ENCODE measurements at places on chromosomes 6 and 20.

DNA sequence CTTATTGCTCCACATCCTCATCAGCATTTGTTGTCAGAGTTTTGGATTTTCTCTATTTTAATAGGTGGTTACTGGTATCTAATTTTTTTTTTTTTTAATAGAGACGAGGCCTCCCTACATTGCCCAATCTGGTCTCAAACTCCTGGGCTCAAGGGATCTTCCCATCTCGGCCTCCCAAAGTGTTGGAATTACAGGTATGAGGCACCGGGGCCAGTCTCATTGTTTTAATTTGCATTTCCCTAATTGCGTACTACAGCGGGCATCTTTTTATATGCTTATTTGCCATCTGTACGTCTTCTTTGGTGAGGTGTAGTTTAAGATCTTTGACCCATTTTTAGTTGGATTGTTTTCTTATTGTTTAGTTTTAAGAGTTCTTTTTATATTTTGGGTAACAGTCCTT is 210.4 kb upstream of the SULF2 start:
- no peak for DNase-seq

- DNase-seq, result peak; percentile 14
Measured at GRCh38 chr6:30612687-30613248, 4.3 kb downstream of the PPP1R10 start.

GRCh38 chr6:21321076-21321475 is 272.5 kb upstream of the SOX4 start:
- no peak for DNase-seq

DNA sequence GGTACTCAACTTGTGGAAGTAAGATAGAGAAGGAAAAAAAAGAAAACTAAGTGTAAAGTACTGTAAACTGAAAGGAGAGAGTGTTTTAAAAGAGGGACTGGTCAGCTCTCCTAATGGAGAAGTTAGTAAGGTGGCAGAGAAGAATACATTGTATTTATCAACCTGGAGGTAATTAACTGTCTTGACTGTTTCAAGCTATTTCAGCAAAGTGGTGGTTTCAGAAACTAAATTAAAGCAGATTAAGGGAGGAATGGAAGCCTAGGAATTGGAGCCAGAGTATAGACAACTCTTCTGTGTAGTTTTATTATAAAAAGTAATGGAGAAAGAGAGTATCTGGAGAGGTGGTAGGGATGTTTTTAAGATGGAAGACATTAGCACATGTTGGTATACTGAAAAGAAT is 2.7 kb upstream of the PHF10 start:
- no peak for DNase-seq

DNA sequence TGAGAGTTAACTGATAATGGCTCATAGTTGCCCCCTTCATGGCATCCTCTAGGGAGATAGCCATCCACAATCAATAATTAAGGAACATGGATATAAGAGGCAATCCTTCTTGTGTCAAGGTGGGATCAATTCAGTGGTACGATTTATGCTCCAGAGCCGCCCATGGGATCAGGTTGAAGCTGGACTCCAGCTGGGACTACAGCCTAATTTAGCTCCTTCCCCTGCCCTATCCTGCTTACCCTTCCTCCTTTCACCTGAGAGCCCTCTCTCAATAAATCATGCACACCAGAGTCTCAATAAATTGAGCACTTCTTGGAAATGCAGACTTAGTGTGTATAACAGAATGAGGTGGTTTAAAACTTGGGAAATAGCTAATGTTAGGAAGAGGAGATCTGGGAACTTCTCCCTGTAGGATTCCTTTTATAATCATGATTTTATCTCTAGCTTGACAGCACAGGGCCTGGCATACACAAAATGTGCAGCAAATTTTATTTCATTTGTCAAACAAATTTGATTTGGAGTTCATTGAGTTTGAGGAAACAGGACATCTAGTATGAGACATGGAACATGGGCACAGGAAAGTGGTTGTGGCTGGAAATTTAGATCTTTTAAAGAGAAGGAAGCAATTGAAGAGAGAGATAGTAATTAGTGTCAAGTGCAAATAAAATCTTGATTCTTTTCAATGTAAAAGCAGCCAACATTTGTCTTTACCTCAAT is 28.6 kb upstream of the OGFRL1 start:
- no peak for DNase-seq

GRCh38 chr20:23361119-23361475 is 885 bp upstream of the GZF1 start:
- DNase-seq, result no peak

DNA sequence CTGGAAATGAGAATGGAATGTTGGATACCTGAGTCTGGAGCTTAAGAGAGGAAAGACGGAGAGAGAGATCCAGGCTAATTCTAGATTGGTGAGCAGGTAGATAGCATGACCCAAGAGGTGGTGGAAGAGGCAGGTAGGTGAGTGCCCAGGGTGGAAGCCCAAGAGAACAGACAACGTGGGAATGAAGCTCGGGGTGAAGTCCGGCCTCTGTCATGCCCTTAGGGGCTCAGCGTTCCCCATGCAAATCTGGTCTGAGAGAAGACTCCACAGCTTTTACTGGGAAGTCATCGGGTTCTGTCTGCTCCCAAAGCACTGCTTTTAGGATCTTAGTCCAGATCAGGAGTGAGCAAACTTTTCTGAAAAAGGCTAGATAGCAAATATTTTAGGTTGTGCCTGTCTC is 3.6 kb downstream of the NELFCD start:
- no peak for DNase-seq

DNA sequence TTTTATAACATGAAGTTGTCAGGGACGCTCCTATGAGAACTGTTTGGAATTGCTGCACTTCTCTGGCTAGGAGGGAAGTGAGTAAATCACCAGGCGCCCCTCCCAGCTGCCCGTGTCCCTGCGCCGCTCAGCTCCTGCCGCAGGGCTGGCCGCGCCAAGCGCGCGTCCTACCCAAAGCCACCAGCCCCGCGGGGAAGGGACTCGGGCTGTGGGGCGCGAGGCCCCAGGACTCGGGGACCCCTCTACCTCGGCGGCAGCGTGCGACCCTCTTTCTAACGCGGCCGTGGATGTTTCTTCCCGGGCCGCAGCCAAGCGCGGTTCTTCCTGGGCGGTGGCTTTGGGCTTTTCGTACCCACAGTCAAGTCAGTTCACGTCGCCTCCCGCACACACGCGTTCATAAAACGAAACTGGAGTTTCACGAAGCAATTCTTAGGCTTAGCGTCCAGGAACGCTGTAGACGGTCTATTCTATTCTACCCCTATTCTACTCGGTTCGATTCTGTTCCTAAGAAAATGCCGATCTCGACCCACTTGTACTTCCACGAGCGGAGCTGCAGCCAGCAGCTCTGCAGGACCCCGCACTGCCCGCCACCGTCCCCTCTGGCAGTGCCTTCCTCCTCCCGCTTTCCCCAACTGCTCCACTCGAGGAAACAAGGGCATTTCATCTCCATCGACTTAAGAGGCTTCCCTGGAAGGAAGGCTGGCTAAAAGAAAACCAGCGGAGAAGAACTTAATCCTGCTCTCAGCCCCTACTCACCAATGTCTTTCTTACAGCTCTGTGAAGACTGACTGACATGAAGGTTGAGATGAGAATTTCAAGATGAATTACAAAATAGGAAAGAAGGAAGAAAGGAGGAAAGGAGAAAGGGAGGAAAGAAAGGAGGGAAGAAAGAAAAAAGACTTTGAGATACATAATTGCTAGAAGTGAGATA is 15.4 kb downstream of the FOXC1 start:
- DNase-seq, result no peak

GRCh38 chr6:53524455-53524815 is 20.5 kb downstream of the GCLC start:
- peak; percentile 8 for DNase-seq

GRCh38 chr6:150521482-150521881 is 78.2 kb upstream of the PLEKHG1 start:
- DNase-seq, result no peak

DNA sequence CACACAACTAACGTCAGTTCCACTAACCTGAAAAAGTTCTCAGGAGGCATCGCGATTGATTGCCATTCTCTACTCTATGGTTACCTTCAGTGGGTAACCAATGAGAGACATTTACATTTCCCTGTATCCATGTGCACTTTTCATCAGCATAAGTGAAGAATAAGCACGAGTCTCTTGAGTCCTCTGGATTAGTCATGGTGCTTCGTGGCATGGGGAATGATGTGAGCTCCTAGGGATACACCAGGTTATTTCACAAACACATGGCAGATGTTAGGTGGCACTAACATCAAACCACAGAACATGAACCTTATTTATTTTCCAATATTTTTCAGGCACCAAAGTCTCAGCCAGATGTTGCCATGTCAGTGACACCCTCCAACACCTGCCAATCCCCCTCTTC is 64.0 kb downstream of the FYN start:
- no peak for DNase-seq

- DNase-seq, result no peak
Measured at GRCh38 chr6:92922216-92922806, 497.0 kb downstream of the EPHA7 start.

GRCh38 chr6:111941686-111942330 is 68.6 kb upstream of the FYN start:
- no peak for DNase-seq

GRCh38 chr6:144158133-144158532 is 7.8 kb downstream of the STX11 start:
- DNase-seq, result no peak

DNA sequence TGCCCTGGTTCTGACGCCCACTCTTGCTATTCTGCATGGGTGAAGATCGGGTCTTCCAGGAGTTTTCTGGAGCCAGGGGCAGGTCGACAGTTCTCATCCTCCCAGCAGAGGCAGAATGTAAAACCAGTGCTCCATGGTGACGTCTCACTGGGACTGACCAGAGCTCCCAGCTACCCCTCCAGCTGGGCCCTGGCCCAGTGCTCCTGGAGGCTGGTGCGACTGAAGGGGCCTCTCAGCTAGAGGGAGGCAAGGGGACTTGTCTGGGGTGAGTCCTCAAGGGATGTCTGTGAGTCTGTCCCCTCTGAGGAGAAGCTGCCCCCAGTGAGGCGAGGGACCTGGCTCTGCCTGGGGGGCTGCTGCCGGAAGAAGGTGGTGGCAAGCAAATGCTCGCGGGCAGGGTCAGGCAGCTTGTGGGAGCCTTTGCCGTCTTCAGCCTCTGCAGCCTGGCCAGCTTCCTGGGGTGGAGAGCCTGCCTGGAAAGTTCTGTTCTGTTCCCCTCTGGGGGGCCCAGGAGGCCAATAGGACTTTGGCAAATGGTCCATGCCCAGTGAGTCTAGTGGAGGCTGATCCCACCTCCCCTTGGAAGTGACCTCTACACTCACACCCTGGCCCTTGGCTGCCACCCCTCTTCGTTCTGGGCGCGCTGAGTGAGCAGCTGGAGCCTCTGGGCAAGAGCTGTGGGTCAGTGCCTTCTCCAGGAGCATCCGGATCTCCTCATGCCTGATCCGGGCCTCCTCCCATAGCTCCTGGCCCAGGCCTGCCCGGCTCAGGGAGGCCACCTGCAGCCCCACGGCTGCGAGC is 47.5 kb downstream of the KIAA1755 start:
- DNase-seq, result no peak

GRCh38 chr6:125867483-125867942 is 76.8 kb downstream of the NCOA7 start:
- DNase-seq, result peak; percentile 26

GRCh38 chr20:23174821-23175220 is 88.7 kb upstream of the CD93 start:
- no peak for DNase-seq

- no peak for DNase-seq
Measured at GRCh38 chr20:10281911-10282310, 63.3 kb downstream of the SNAP25 start.

DNA sequence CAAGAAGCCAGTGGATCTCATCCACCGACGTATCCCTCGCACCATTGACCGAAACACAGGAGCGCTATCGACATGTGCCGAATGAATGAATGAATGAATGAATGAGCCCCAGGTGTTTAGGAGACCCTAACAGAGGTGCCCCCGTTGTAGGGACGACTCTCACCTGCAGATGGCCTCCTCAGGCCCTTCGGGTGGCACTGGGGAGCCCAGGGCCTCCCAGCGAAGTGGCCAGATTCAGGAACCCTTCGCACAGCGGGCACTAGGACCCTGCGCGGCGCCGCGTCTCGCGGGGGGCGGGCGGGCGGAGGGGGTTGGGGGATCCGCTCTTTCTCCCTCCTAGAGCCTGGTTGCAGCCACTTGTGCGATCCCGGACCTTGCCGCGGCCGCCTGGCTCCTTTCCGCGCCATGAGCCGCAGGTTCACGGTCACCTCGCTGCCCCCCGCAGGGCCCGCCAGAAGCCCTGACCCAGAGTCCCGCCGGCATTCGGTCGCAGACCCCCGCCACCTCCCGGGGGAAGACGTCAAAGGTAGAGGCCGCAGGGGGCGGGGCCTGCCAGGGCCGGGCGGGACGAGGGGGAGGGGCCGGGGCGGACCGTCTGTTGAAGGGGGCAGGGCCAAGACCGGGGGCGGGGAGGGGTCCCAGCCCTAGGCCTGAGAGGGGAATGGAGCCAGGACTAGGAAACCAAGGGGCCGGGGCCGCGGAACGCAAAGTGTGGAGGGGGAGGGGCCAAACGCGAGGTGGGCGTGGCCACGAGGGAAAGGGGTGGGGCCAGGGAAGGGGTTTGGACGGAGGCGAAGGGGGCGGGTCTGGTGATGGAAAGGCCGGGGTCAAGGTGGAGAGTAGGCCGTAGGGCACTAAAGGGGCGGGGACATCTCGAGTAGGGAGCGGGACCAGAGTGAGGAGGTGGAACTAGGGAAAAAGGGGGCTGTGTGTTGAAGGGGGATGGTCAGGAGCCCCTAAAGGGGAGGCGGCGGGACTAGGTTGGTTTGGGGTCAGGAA is 7.4 kb upstream of the SLC12A5 start:
- DNase-seq, result no peak

- no peak for DNase-seq
Measured at GRCh38 chr6:166417285-166417691, 34.5 kb upstream of the MPC1 start.

GRCh38 chr6:35259948-35260590 is 534 bp downstream of the ZNF76 start:
- DNase-seq, result no peak

GRCh38 chr6:22413681-22414311 is 117.0 kb upstream of the PRL start:
- DNase-seq, result no peak

DNA sequence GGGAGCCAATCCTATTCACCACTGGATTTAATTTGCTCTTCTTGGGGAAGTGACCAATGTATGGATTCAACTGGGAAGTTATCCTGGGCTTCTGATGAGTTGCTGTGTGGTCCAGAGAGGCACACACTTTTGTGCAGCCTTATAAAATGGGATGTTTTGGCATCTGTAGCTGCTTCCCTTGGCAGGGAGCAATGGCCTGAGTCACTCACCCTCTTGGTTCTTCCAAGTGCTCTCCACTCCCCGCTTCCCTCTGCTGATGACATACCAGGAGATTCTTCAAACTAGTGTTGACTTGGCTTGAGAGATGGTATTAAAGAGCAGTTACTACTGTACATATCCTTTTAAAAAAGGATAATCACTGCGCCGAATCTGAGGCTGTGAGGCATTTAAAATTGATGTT is 105.8 kb downstream of the JARID2 start:
- DNase-seq, result peak; percentile 84

GRCh38 chr20:19932170-19932667 is 84.9 kb upstream of the NAA20 start:
- peak; percentile 66 for DNase-seq

GRCh38 chr6:137791281-137792159 is 75.5 kb upstream of the TNFAIP3 start:
- no peak for DNase-seq

GRCh38 chr20:42635699-42636411 is 553.9 kb downstream of the PTPRT start:
- no peak for DNase-seq

Data from fibroblast of the conjunctiva (primary cell).